Germinal center (tissue), 1 donor: ENCODE measurements at places on chromosomes 5 and 9.
A peak's percentile ranks its signal among the peaks of the same experiment; 100 is the strongest.

DNA sequence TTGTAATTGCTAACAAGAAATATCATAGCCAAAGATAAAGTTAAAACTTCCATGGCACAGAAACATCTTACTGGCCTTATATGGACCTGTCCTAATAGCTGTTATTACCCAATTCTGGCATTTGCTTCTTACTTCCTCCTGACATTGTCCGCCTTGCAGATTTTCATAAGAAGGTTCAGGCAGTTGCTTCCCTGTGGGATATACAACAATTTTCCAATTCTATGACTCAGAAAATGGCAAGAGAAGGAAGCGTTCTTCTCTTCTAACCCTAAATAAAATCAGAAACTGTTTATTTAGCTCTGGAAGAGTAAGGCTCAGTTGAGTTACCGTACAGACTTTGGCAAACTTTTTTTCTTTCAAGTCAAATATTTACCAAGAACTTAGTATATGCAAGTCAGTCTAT lies 1.7 kb downstream of the PRKAA1 start:
- DNase-seq = no peak

DNA sequence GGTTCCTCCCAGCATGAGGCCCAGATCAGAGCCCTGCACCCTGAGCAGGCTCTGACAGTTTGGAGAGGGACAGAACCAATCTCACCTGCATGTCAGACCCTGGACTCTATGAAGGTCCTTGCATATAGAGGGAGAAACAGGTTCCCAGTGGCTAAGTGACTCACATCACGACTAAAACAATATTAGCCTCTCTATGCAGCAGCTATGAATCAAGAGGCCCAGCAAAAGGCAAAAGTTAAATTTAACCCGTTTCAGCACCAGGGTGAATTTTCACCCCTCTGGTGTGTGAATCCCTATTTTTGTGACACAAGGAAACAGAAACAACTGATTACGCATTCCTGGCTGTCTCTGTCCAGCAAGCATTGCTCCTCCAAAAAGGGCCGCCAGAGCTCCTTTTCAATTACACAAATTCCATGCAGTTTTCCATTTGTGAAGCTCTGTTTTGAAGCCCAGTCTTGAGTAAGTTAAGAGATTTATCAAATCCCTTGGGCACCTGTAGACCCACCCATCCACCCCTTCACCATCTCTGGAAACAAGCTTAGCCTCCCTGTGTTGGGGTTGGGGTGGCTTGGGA lies 136.6 kb downstream of the GABBR2 start:
- DNase-seq = no peak

DNA sequence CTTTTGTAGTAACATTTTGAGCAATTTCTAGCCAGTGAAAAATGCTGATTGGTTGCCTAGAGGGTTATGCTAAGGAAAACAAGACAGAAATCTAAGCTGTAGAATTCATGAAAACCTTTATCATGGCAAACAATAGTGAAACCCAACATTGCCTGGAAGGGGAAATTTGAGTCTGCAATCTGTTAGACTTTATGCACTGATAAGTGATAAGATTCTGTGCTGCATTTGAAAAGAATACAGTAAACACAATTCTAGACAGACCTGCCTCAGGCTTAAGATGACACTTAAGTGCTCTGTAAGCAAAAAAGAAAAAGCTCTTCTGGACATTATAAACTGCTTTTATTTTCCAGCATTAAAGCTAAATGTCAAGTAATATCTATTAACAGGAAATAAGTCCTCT lies 519.3 kb downstream of the ISL1 start:
- DNase-seq = no peak

DNA sequence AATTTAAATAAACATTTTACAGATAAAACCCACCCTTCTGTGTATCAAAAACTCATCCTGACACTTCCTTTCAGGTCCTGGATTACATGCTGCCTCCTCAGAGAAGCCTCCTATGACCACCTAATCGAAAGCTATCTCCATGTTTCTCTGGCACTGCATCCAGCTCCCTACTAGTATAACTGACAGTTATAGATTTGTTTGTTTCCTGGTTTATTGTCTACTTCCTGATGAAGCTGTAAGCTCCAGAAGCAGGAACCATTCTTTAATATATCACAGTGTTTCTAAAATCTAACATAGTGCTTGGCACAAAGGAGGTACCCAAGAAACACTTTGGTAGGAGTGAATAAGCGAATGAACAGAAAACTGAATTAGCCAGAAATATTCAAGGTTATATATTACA lies 270.4 kb downstream of the EFNA5 start:
- DNase-seq = no peak

- DNase-seq = no peak
Observed at GRCh38 chr9:122845116-122845515, 16.7 kb upstream of the PDCL start.

GRCh38 chr9:90121762-90122161 lies 517.0 kb downstream of the GADD45G start:
- DNase-seq = no peak

GRCh38 chr9:92780206-92780605 lies 15.6 kb upstream of the BICD2 start:
- DNase-seq = no peak

- DNase-seq = no peak
Observed at GRCh38 chr5:62547945-62548630, 30.5 kb upstream of the LRRC70 start.

DNA sequence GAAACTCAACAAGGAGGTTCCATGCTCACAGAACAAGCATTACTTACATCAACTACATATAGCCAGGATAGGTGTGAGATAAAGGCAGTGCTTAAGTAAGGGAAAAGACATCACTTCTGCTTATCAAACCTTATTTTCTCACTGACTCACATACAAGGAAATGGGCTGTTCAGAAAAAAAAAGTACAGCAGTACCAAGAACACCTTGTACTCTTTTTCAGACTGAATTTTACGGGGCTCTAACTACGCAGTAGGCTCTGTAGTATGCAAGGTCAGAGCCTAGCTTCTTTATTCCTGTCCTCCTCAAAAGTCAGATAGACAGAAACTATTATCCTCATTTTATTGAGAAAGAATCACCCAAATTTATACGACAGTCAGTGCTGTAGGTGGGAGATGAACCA lies 5.8 kb downstream of the PSMB7 start:
- no peak for DNase-seq

- DNase-seq = no peak
Observed at GRCh38 chr5:143114481-143114880, 289.0 kb downstream of the NR3C1 start.

GRCh38 chr5:4651806-4652565 lies 488.1 kb upstream of the ADAMTS16 start:
- no peak for DNase-seq

GRCh38 chr5:52497133-52497693 lies 290.5 kb upstream of the ITGA1 start:
- no peak for DNase-seq

- no peak for DNase-seq
Observed at GRCh38 chr9:1469996-1470395, 419.8 kb downstream of the DMRT2 start.

GRCh38 chr5:2899311-2899710 lies 147.8 kb upstream of the IRX2 start:
- no peak for DNase-seq

- DNase-seq = no peak
Observed at GRCh38 chr9:16442622-16443021, 427.8 kb downstream of the BNC2 start.

GRCh38 chr5:24407466-24407865 lies 237.3 kb downstream of the CDH10 start:
- DNase-seq = no peak

GRCh38 chr5:139633295-139634027 lies 14.7 kb upstream of the CXXC5 start:
- peak; percentile 79 for DNase-seq

DNA sequence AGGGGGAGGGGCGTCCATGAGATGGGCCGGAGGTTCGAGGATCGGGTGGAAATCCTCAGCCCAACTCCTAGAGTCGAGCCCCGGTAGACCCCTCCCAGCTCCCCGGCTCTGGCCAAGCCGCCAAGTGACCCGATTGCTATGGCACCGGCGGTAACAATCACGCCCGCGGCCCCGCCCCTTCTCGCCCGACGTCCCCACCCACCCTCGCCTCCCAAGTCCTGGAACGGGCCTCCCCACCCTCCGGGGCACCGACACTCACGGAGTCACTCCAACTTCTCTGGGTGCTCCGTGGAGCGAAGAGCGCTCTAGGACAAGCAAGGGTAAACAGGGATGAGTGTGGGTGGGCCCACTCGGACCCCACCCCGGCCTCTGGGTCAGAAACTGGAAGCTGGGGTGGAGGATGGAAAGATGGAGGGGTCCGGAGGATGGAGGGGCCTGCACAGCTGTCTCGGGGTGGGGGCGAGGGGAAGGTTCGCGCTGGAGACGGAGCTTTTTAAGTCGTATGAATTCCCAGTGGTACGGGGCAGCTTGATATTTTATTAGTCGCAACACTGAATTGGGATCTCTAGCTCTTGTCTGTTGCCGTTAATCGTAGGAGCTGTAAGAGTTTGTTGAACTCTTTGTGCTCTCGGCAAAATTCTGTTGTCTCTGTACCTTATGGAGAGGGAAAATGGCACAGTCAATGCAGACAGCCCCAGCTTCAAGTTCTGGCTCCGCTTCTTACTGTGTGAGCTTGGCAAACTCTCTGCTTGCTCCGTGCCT lies at the start of gene SPACA9:
Gene SPACA9, plus strand, starts transcription at position 204 of the 762 bp plus-strand sequence. CDS start 5,050 bp downstream, outside the sequence.
- DNase-seq = peak; percentile 49

GRCh38 chr9:278651-279050 lies 64.0 kb downstream of the DOCK8 start:
- DNase-seq = no peak

- DNase-seq = no peak
Observed at GRCh38 chr9:69574057-69574456, 98.1 kb downstream of the APBA1 start.

GRCh38 chr5:161546470-161547301 lies at the start of gene GABRB2:
TSS of gene GABRB2 (minus strand) at chr5:161546725. CDS start at chr5:161546643, 82 bp downstream.
- peak; percentile 57 for DNase-seq

GRCh38 chr5:163306421-163306820 lies 131.0 kb upstream of the CCNG1 start:
- no peak for DNase-seq

DNA sequence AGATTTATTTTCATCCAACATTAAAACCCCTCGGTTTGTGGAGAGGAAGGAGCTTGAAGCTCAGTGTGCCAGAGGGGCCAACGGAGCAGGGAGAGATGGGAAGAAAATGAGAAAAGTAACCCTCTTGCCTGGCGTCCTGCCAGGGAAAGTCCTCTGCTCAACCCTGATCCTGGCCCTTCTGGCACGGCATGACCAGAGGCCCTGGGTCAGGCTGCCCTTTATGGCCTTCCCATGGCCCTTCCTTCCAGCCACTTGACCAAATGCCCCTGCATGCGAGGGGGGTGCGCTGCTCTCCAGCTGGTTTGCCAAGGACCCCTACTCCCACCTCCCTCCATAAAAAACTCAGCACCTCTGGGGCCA lies 43.8 kb downstream of the SPRY4 start:
- DNase-seq = no peak

DNA sequence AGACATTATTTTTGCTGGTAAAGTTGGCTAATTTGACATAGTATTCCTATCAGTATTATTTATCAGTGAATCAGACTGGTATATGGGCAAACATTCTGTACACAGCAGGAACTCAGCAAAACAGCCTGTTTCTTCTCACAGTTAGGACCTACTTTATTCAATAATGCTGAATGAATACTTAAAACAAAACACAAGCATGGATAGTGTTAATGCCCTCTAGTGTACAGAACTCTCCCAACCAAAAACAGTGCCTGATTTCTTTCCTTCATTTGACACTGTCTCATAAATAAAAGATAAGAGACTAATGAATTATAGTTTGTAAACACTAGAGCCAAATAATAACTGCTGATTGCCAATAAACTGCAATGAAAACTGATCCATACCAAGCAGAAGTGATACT lies 1113.3 kb downstream of the PTPRD start:
- DNase-seq = no peak

- no peak for DNase-seq
Observed at GRCh38 chr9:1013021-1013420, 36.6 kb downstream of the DMRT3 start.

- DNase-seq = no peak
Observed at GRCh38 chr5:139651043-139651834, 3.1 kb downstream of the CXXC5 start.

DNA sequence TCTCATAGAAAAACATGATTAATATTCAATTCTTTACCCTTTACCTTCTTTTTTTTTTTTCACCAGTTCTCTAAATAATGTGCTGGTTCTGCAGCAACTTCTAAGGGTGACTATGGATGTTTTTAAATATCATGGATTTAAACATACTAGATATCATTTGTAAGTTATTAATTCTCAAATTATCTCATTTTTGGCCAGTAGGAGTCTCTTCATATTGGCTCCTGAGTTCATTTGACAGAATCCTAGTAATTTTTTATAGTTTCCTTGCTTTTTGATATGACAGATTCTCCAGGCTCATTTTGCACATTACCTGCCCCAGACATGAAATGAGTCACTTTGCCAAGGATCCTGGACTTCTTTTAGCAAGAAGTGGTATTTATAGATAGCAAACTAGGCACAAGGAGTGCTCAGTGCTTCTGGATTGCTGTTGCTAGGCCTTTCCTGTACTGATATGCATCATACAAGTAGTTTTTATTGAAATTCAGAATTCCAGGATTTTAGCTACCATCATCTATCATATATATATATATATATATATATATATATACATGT lies 201.3 kb upstream of the IL12B start:
- DNase-seq = no peak

GRCh38 chr9:7879551-7880245 lies 80.1 kb upstream of the DMAC1 start:
- no peak for DNase-seq

- DNase-seq = no peak
Observed at GRCh38 chr5:10975945-10976344, 214.9 kb upstream of the DAP start.

DNA sequence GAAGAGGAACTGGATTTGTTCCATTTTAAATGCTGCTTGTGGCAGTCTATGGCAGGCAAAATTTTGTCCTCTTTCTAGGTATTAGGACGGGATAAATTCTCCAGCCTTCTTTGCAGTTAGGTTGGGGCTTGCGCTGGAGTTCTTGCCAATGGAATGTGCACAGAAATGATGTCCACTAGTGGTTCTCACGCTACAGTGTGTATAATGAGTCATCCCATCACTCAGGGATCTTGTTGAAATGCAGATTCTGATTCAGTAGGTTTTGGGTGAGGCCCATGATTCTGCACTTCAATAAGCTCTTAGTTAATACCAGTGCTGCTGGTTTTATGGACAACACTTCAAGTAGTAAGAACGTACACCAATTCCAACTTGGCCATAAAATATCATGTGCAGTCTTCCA lies 317.6 kb upstream of the KLF4 start:
- DNase-seq = no peak

GRCh38 chr5:158716668-158717067 lies 383.0 kb downstream of the EBF1 start:
- no peak for DNase-seq

GRCh38 chr9:119003201-119003611 lies 366.0 kb downstream of the BRINP1 start:
- no peak for DNase-seq

DNA sequence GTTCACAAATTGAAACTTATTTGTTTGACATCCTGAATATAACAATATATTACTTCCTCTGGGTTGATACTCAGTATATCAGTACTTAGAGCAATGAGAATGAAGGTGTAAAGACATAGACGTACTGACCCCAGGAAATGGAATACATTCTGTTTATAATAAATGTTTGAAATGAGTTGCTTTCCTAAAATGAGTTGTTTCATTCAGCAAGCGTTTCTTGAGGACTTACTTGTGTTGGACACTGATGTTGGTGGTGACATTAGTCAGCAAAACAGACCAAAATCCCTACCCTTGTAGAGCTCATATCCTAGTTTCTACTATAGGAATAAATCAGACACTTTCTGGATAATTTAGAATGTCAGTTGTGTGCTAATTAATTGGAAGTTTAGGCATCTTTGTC lies 184.3 kb downstream of the ZDHHC21 start:
- no peak for DNase-seq

- DNase-seq = peak; percentile 15
Observed at GRCh38 chr5:147949711-147950573, 43.6 kb upstream of the C5orf46 start.
